ENCODE measurements at places on chromosomes 2 and 18.

- DNase-seq = no peak
Measured at GRCh38 chr2:28250006-28250405, 142.7 kb upstream of the FOSL2 start.

GRCh38 chr18:37332219-37332618 is 233.4 kb downstream of the CELF4 start:
- no peak for DNase-seq

DNA sequence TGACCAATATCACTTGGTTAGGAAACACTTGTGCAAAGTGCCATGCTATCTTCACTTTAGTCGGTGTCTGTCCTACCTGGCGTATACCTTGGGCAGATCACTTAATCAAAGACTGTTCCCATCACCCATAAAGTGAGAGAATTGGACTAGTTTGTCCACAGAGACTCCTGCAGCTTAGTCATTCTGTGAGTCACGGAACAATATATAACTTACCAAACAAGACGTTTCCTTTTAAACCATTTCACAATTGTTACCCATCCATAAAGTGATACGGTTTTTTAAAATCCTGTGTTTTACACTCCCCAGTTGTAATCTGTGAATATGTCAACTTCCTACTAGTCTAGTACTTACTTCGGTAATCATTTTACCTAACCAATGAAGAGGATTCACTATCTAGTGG is 499.3 kb upstream of the SMIM21 start:
- no peak for DNase-seq

- DNase-seq = no peak
Measured at GRCh38 chr18:41881285-41881684, 73.7 kb upstream of the PIK3C3 start.

- no peak for DNase-seq
Measured at GRCh38 chr2:53475321-53475720, 292.3 kb upstream of the CHAC2 start.

- DNase-seq = no peak
Measured at GRCh38 chr2:218444692-218445357, 25.9 kb downstream of the VIL1 start.

DNA sequence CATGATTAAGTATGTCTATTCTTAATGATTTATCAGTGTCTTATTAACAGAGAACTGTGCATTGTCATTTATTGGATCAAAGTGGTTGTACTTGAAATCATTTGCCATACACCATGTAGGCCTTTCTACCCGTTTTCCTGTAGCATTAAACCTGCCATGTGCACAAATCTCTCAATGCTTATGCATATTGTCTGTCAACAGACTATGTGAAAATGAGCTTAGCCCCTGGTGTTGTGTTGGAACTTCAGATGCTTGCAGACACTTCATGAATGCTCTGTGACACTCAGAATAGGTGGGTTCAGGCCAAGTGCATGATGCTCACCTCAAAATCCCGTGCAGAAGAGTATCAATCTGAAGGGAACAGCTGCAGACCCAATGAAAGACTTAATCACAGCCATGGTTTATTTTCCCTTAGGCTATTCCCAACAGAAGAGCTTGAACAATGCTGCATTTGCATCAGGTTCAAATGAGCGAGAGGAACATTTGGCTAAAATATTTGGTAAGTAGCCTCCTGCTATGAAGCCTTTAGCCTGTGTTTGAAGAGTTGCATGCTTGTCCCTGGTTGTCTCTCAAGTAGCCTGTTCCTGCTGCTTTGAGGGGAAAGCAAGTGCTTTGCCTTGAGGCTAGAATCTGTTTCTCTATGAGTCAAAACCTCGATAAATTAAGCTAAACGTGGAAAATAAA is 6.1 kb downstream of the C2orf92 start:
- no peak for DNase-seq

DNA sequence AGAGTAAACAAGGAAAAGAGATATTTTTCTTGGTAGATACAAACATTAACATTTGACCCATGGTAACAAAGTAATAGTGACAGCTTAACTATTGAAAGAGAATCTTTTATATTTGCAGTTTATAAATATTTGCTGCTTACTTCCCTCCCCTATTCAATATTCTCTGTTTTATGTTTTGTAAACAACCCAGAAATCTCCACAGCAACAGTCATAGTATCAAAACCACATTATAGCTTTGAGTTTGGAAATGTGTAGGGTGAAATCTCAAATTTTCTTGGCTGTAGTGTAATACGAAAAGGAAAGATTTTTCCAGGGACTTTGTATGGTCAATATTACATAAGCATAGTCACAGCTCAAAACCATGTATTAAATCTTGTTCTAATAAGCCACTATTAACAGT is 511.2 kb downstream of the METTL4 start:
- no peak for DNase-seq

DNA sequence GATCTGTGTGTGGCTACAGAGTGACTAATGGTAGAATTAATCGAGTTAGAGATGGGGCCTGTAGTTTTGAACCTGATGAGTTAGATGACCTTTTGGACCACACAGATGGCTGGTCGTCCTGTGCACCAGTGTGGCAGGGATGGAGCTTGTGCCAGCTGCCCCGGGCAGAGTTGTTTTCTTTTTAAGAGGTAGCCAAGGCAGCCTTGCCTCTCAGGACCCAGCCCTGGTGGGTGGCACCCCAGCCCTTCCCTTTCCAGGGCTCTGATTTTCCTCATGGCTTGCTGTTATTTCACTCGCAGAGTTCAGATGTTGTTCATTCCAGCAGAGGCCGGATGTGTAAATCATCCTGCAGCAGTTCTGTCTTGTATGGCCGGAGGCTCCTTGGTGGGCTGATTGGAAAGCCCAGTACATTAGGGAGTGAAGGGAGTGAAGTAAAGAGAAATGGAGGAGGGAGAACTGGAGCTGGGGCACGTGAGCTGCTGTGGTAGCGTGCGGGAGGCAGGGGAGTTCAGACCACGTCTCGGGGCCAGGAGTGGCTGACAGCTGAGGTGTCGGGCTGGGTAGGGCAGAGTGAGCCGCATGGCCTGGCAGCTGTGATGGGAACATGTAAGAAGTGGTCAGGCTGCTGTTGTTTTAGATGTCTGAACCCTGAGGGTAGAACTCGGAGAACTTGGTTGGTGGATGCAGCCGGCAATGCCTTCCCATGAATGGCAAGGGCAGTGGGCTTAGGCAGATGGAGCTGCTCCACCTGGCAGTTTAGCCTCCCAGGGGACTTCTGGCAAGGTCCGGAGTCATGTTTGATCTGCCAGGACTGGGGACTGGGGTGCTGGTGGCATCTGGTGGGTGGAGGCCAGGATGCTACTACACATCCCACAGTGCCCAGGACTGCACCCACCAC is 28.8 kb downstream of the ASAP2 start:
- no peak for DNase-seq

- DNase-seq = no peak
Measured at GRCh38 chr18:23967321-23968089, 47.0 kb upstream of the TTC39C start.

DNA sequence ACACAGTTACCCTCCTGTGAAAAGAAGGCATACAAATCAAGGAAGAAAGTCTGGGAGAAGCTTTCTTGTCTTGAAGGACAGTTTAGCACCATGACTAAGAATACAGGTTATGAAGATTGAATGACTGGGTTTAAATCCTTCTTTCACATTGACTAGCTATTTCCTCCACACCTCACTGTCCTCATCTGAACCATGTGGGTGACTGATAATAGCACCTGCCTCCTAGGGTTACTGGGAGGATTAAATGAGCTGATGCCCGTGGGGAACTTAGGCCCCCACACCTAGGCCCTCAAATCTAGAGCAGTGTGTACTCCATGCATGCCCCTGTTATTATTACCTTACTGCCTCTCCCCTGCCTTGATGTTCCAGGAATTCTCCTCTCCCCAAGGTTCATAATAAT is 202.9 kb downstream of the FBXO15 start:
- DNase-seq = no peak

DNA sequence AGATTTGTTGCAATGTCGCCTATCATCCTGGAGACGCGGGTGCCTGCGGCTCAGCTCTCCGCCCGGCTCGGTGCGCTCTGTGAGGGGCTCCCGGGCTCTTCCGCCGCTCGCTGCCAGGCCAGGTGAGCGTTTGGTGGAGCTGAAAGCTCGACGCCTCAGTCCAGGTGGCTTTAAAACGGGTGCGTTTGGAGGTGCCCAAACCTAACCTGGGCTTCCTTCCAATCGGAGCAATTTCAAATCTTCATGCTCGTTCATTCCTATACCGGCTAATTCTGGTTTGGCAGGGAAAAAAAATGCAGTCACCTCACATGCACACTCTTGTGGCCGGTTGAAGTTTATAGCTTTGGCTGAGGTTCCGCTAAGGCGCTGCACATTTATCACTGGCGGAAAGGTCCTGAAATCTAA is at the start of gene SLC16A14:
SLC16A14 (minus strand) TSS at position 274 of the 405 bp plus-strand sequence. CDS start 9,572 bp downstream, outside the sequence.
- DNase-seq = no peak

- DNase-seq = no peak
Measured at GRCh38 chr18:13541621-13542519, 184.5 kb downstream of the FAM210A start.

GRCh38 chr2:55096586-55096985 is 46.3 kb upstream of the RTN4 start:
- no peak for DNase-seq

All from anterior cingulate cortex (tissue), 58 donors.